ENCODE measurements at places on chromosomes 4 and X.
A peak's percentile ranks its signal among the peaks of the same experiment; 100 is the strongest.

DNA sequence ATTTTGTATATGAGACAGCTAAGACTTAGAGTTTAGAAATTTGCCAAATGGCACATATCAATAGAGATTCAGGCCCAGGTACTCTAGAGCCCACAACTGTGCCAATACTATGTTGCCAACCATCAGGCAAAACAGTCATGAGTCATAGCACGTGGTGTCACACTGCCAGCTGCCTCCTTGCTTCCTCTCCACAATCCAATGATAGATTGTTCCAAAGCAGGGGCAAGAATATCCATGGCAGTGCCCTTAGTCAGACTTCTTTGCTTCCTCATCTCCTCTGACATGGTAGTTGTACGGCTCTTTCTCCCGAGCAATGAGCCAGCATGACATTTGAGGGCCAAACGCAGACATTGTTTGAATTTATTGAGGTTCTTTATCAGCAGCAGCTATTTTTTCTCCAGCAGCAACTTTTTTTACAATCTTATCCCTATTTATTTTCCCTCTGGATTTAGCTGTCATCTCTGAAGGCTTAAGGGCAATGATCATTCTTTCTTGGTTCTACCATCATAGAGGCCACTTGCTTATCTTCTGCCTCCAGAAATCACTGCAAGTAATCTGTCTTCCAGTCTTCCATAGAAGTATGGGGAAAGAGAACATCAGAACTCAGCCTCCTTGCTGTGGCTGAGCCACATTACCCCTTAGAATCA, 169.7 kb downstream of the COL4A6 start:
- DNase-seq, result no peak

- no peak for DNase-seq
These were observed 13.2 kb upstream of the IL13RA2 start for GRCh38 chrX:115030625-115031024.

DNA sequence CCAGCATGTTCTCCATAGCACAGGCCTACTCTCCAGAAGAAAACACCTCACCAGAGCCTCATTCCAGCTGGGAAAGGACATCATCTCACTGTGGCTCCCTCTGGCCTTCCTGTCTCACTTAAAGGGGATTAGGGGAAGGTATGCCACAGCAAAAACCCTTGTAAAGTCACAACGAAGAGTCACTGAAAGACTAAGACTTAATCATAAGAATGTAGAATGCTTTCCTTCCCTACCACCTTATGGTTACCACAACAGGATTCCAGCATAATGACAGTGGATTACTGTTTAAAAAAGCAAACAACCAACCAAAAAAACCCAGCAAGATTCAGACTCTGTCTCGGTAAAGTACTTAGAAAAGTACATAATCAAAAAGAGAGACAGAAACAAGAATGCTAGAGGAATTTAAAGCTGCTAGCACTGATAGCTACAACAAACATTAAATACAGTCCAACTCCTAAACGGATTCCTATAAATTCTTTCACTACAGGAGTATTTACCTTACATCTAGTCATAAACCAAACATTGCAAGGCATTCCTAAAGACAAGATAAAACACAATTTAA, 75.1 kb downstream of the BANK1 start:
- no peak for DNase-seq

- DNase-seq, result no peak
These were observed 1830.0 kb upstream of the IGFBP7 start for GRCh38 chr4:58940167-58940566.

DNA sequence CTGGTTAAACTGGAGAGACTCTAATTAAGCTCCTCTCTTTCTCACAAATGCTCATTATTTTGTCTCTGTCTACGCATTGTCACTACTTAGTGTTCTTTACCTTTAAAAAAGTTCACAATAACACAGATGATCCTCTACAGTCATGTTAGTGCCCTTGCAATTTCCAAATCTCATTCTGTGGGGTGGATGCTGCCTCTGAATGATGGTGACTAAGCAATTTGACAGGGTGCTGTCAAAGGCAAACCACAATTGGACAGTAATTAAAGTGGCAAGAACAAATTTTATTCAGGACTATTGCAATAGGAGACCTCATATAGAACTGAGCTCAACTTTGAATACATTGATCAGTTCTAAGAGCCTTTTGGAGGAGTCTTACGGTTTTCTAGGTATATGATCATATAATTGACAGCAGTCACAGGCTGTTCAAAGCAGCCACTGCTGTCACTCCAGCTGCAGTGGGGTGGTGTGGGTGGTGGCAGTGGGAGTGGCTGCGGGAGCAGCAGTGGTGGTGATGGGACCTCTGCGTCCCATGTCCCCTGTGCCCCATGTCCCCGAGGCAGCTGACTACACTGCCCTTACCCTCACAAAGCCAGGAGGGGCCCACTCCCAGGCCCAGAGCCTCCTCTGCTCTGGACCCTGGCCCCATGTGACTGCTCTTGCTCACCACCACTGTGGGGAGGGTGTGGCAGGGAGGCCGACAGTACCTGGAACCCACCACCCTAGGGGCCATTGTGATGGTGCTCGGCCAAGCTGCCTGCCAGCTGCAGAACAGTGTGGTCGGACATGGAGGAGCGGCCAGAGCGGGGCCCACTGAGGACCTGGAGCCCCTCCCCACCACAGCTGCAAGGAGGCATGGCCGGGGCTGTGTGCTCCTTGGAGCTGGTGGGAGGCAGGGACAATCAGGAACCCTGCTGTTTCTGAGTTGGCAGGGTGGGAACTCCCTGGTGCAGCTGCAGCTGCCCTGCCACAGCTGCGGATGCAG, 30.4 kb upstream of the PAGE1 start:
- DNase-seq, result no peak

GRCh38 chrX:39830414-39830813, 267.3 kb downstream of the BCOR start:
- no peak for DNase-seq

DNA sequence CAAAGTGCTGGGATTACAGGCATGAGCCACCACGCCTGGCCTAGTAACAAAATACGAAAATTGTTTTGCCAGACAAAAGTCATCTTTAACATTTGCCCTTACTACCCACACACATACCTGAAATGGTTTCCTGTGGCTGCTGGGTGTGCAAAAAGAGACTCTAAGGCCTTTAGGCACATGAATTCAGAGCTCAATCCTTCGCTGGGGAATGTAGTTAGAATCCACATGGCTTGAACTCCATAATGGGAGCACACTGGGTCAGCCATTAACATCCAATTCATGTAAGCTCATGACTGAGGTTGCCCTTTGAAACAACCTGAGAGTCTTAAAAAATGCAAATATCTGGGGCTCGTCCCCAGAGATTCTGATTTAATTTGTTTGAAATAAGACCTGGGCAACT, 87.8 kb downstream of the HPGD start:
- no peak for DNase-seq

DNA sequence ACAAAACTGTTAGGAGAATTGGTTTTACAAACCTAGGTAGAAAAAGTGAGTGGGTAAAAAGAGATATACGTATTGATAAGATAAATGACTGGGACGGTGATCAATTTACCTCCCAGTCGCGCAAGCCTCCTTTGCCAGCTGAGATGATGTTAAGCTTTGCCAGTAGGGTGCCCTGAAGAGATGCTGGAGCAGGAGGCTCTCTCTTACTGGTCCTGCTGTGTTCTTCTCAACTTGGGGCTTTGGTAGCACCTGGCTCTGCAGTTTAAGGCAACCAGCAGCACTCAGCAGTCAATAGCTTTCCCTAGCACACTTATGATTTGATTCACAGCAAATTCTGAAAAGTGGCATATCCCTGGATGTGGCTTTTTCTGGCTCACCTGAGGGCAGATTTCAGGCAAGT, 1461.7 kb downstream of the ADGRL3 start:
- no peak for DNase-seq

GRCh38 chr4:159837071-159837470, 734.2 kb downstream of the RAPGEF2 start:
- no peak for DNase-seq

DNA sequence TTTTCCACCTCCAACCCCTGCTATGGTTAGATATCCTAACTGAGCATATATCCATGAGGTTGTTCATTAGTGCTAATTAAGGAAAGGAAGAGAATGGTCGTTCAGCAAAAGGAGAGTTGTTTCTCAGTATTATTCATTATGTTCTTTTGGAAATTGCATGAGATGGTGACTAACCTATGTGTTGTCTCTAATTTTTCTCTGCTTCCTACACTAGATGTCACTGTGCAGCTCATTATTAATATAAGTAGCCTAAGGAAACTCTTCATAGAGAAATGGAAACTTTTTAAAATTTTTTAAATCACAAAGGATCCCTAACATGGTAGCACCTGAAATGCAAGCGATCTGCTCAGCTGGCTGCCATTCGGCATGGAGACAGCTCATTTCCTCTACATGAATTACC, 67.7 kb upstream of the FAM9A start:
- DNase-seq, result no peak

- DNase-seq, result no peak
These were observed 18.5 kb upstream of the WWC2 start for GRCh38 chr4:183080372-183081115.

- DNase-seq, result no peak
These were observed 2.6 kb upstream of the KIAA0232 start for GRCh38 chr4:6779667-6780565.

GRCh38 chrX:112816908-112817307, 23.7 kb downstream of the AMOT start:
- DNase-seq, result no peak

- DNase-seq, result peak; percentile 27
These were observed 121.7 kb upstream of the DIPK2B start for GRCh38 chrX:45322382-45322781.

DNA sequence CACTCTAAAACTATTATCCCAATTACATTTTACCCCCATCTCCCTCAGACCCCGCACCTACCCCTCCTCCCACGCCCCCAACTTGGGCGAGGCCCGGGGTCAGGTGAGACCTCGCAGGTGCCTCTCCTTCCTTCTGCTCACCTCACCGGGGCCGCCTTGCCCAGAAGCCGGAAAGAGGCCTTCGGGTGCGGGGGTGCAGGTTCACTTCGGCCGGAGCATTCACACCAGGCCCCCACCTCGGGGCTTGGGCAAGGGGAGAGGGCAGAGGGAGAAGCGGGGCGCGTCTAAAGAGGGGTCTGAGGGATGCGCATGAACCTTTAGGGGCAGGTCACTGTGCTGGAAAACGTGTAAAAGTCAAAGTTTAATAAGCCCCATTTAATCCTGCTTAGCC, 427 bp downstream of the ZNF182 start:
- DNase-seq, result no peak

DNA sequence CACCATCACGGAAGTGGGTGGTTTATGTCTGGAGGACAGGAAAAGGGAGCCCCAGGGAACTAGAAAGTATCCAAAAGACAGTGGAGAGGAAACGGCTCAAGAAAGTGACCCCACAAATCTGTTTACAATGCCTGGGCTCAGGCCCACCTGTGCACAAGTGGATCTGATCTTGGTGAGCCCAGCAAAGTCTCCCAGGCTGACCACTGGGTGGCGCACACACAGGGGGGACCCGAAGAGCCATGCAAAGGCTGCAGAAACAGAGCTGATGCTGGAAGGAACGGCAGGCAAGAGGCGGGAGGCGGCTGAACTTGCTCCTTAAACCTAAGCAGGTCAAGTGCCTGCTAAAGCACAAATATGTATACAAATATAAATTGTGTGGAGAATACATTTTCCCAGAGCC, 9.6 kb downstream of the HAUS7 start:
- DNase-seq, result no peak

- DNase-seq, result no peak
These were observed 439.1 kb downstream of the PACRGL start for GRCh38 chr4:21139327-21139726.

DNA sequence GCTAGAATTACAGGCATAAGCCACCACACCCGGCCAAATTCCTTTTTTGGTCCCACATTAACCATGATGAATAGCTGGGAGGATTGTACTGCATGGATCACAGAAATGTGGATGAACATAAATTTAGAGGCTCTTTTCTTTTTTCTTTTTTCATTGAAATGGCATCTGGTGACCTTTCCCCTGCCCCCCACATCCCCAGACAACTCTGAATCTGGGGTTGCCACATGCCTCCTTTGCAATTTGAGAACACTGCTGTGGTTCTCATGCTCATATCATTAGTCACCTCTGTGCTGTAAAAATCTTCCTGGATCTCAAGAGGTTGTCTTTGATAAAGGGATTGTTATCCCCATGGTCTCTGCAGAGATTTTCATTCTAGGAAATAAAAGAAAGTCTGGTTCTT, 22.8 kb upstream of the FMR1NB start:
- peak; percentile 8 for DNase-seq

DNA sequence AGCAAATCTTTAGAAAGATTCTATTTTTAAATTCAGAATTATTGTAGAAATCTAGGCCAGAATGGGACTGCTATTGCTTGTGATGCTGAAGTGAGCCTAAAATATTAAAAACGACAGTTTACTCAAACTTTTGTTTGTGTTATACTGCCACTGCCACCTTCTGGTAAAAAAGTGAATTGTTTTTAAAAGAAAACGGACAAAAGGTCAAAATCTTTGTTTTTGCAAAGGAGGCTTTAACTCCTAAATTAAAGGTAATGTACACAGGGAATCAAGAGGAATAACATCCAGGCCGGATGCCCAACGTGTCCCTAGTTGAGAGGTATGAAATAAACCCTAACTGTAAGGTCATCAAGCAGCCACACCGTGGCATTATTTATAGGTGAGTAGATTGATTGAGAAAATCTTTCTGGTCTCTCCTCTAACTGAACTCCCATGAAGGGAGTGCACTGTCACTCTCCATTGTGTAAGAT, 338.3 kb upstream of the GALNT7 start:
- no peak for DNase-seq

DNA sequence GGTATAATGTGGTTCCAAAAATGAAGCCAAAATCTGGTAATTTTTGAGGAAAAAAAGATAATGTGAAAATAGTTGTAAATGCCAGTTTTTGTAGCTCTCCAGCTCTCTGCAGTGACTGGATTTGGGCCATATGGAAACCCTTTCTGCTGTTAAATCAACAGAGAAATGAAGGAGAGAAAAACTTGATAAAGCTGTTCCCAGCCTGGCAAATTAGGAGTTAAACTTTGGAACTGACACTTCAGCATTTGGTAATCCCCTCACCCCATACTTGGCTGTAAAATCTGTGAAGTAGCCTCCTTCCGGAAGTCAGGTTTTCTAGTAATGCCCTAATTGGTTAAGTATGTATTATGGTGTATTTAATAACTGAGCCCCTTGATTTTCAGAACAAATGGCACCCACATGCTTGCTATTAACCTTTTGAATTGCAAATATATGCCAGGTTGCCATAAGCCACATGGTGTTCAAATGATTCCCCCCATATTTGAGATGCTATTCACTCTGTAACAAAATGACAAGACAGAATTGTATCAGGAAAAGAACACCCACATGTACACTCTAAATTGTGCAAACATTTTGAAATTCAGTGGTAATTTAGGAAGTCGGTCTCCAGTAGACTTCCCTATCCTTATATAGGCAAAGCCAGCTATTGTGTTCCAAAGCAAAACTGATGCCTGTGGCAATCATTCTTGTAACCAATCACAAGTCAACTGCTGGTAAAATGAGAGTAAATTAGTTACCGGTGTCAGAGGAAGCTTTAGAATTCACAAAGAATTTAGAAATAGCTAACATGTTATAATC, 96.3 kb upstream of the ADAMTS3 start:
- no peak for DNase-seq

DNA sequence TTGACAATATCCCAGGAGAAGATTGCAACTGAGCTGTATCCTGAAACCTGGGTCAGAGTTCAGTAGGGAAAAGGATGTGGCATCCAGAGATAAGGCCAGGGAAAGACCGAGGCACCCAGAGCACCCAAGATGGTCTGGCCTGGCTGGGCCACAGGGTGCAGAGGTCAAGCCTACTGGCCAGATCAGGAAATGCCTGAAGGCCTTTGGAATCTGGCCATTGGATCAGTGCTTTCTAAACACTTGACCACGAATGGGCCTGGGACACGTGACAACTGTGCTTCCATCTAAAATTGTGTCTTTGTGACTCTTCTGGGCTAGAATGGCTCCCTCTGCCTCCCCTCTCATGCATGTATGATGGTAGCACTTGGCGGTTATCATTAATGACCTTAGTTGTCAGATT, 316.9 kb downstream of the EVC2 start:
- no peak for DNase-seq

Measured in HTR-8/SVneo (cell line).